Smooth muscle cell of trachea (primary cell): ENCODE measurements at places on chromosomes 7 and 10. TPM values are rescaled to one million over a fixed set of nuclear protein-coding genes. Genes with fewer than 3 reads are reported as not detected.

The STEAP2 gene
- 37.7 and 48.5 TPM in 2 replicates for total RNA-seq

The SDHAF3 gene
- total RNA-seq, result 3.5 and 16.4 TPM in 2 replicates

The WNT16 gene
- total RNA-seq, result 0.50 and 1.2 TPM in 2 replicates

The ADAM12 gene
- total RNA-seq, result 28.8 and 34.4 TPM in 2 replicates

The CFAP70 gene
- 0.87 and 1.7 TPM in 2 replicates for total RNA-seq

The AVPI1 gene
- 46.0 and 91.5 TPM in 2 replicates for total RNA-seq

The SYT15 gene
- under 0.01 and 0.15 TPM in 2 replicates for total RNA-seq

The GIMAP5 gene
- total RNA-seq, result not detected in 2 replicates

The IKZF1 gene
- total RNA-seq, result not detected in 2 replicates

The IL6 gene
- total RNA-seq, result 2.2 and 15.1 TPM in 2 replicates

The ITPRID1 gene
- total RNA-seq, result not detected in 2 replicates

The KIF20B gene
- total RNA-seq, result 3.3 and 29.2 TPM in 2 replicates

The IRF5 gene
- total RNA-seq, result 0.83 TPM in 1 of 2 replicates, not detected in the other

The HMX2 gene
- total RNA-seq, result not detected in 2 replicates

The TRAPPC14 gene
- total RNA-seq, result 4.8 and 7.1 TPM in 2 replicates

The GPR146 gene
- total RNA-seq, result 1.2 and 5.0 TPM in 2 replicates

The LFNG gene
- 0.44 and 2.8 TPM in 2 replicates for total RNA-seq

The ABCB1 gene
- total RNA-seq, result 10.5 and 11.9 TPM in 2 replicates

The LMOD2 gene
- total RNA-seq, result not detected in 2 replicates

The CLDN4 gene
- total RNA-seq, result 1.3 and 1.7 TPM in 2 replicates

The OR2A7 gene
- 0.29 and 0.33 TPM in 2 replicates for total RNA-seq

The RELN gene
- 4.7 and 6.0 TPM in 2 replicates for total RNA-seq

The MALRD1 gene
- total RNA-seq, result 1.0 and 3.1 TPM in 2 replicates

The AP1S1 gene
- 193 and 199 TPM in 2 replicates for total RNA-seq

The ZNF365 gene
- total RNA-seq, result 2.9 and 3.8 TPM in 2 replicates

The PRPS1L1 gene
- 0.15 TPM in 1 of 2 replicates, not detected in the other for total RNA-seq

The SLC26A4 gene
- total RNA-seq, result 0.33 and 1.7 TPM in 2 replicates

The CC2D2B gene
- under 0.01 TPM in 1 of 2 replicates, not detected in the other for total RNA-seq

The LRRC4 gene
- total RNA-seq, result 0.29 and 0.33 TPM in 2 replicates

The CCM2 gene
- 57.2 and 62.2 TPM in 2 replicates for total RNA-seq

The CTTNBP2 gene
- total RNA-seq, result 16.4 and 22.3 TPM in 2 replicates

The AQP1 gene
- 0.29 and 1.5 TPM in 2 replicates for total RNA-seq

The AKR1C4 gene
- total RNA-seq, result not detected in 2 replicates

The LIPF gene
- total RNA-seq, result 0.29 TPM in 1 of 2 replicates, not detected in the other

The ADAM22 gene
- 1.0 and 1.5 TPM in 2 replicates for total RNA-seq

The DNAJC12 gene
- total RNA-seq, result 2.0 and 2.5 TPM in 2 replicates

The GIMAP7 gene
- total RNA-seq, result 0.15 TPM in 1 of 2 replicates, not detected in the other

The TRIM73 gene
- 0.44 and 3.1 TPM in 2 replicates for total RNA-seq

The KCND2 gene
- total RNA-seq, result 1.2 and 7.3 TPM in 2 replicates

The ABCB4 gene
- 4.6 and 4.8 TPM in 2 replicates for total RNA-seq

The PAPOLB gene
- total RNA-seq, result under 0.01 and 0.15 TPM in 2 replicates

The NUTM2A gene
- 0.29 and 2.3 TPM in 2 replicates for total RNA-seq

The CCDC3 gene
- total RNA-seq, result under 0.01 TPM in 1 of 2 replicates, not detected in the other

The BMPR1A gene
- total RNA-seq, result 68.1 and 73.1 TPM in 2 replicates

The ASZ1 gene
- total RNA-seq, result not detected in 2 replicates

The CYP3A7 gene
- total RNA-seq, result 0.33 TPM in 1 of 2 replicates, not detected in the other

The TMEM229A gene
- total RNA-seq, result not detected in 2 replicates

The IQUB gene
- total RNA-seq, result 0.83 and 1.2 TPM in 2 replicates

The APBB1IP gene
- total RNA-seq, result 5.4 and 6.3 TPM in 2 replicates
